B cell (primary cell): ENCODE measurements at places on chromosomes 1 and 21. TPM values are rescaled to one million over a fixed set of nuclear protein-coding genes. Genes with fewer than 3 reads are reported as not detected.

- no peak for DNase-seq
These were observed 527.1 kb downstream of the MRPL39 start for GRCh38 chr21:25080141-25080540.

CDC14A gene
- 40.9 and 41.7 TPM in 2 replicates for total RNA-seq

GRCh38 chr1:78254517-78254916 lies 208.8 kb downstream of the GIPC2 start:
- DNase-seq, result no peak

GRCh38 chr21:41805038-41805437 lies 38.2 kb upstream of the RIPK4 start:
- DNase-seq, result no peak
